Type B pancreatic cell (in vitro differentiated cells): ENCODE measurements at places on chromosomes 13 and 19. TPM values are rescaled to one million over a fixed set of nuclear protein-coding genes. Genes with fewer than 3 reads are reported as not detected.
A peak's percentile ranks its signal among the peaks of the same experiment; 100 is the strongest.

- peak overlapping the region; percentile 19 for H3K27ac ChIP-seq
- peaks cover 7% of the 10 kb centered on the region for H3K4me1 ChIP-seq
Measured at GRCh38 chr13:43687038-43687437, 99.7 kb downstream of the ENOX1 start.

DNA sequence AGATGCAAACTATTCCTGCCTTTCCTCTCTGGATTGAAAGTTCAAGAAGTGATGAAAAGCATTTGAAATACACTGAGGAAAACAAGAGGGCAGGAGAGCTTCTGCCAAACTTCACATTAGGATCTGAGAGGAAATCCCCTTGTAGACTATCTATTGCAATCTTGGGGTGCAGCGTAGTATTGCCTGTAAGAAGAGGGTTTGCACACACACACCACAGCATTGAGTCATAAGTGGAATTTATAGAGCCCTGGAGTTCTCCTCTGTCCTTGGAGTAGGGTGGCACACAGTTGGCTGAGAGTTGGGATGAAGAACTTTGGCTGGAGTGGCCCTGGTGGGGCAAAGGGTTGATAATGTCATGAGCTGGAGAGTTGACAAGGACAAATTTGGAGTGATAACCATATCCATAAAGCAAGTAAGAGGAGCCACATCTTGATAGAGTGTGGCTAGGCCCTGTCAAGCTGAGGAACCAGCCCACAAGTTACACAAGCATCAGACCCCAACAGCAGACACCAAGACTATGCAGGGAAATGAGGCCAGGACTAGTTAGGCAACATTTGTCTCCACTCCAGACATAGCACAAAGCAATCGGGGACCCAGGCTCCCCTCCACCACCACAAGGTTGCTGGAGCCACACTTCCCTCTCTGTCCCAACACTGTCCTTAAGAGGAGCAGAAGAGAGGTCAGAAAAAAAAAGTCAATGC is 520.9 kb downstream of the KLF5 start:
- DNase-seq: no peak
- H3K27me3 ChIP-seq: no peaks in the 10 kb centered on the region
- no peaks in the 10 kb centered on the region for H3K36me3 ChIP-seq
- H3K27ac ChIP-seq: no peak overlapping the region
- H3K4me3 ChIP-seq: no peak overlapping the region

GRCh38 chr13:21121616-21122015 is 54.7 kb downstream of the SKA3 start:
- H3K4me3 ChIP-seq: no peak overlapping the region
- DNase-seq: no peak
- H3K27ac ChIP-seq: no peak overlapping the region
- H3K4me1 ChIP-seq: peaks cover 7% of the 10 kb centered on the region
- no peaks in the 10 kb centered on the region for H3K27me3 ChIP-seq

- H3K27me3 ChIP-seq: no peaks in the 10 kb centered on the region
- peaks cover 17% of the 10 kb centered on the region for H3K4me1 ChIP-seq
- H3K36me3 ChIP-seq: peaks cover 3% of the 10 kb centered on the region
- no peak for DNase-seq
- peak overlapping the region; percentile 79 for H3K4me3 ChIP-seq
Measured at GRCh38 chr19:3509566-3509989, 3.5 kb downstream of the FZR1 start.

DNA sequence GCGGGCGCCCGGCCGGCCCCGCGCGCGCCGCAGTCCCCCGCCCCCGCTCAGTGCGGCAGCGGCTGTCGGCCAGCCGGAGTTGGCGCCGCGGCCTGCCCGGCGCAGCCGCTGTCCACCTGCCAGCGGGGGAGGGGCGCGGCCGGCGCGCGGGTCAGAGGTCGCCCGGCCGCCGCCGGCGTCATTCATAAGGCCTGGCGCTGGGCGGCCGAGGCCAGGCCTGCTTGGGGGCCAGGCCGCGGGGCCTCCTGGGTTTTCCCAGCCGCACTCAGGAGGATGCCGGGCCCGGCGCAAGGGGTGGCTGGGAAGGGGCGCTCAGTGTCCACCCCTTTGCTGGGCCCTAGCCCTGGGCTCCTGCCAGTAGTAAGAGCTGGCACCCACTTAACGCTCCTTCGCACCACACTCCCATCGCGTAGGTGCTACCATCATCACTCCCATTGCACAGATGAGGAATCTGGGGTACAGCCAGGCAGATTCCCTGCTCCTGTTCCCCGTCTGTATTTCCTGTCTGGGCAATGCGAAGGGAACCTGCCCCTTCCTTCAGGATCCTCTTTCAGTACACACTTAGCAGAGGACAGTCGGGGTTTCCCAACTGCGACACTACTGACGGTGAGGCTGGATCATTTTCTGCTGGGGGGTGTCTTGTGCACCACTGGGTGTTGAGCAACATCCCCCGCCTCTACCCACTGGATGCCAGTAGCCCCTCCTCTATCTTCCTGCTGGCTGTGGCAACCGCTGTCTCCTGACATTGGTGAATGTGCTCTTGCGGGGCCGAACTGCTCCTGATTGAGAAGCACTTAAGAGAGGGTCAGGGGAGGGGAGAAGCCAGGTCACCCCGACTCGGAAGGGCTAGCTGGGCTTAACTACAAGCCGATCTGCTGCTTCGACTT is 846 bp upstream of the PRKACA start:
- peak overlapping the region; percentile 94 for H3K4me3 ChIP-seq
- H3K27ac ChIP-seq: peak overlapping the region; percentile 90
- H3K27me3 ChIP-seq: no peaks in the 10 kb centered on the region
- peaks cover 3% of the 10 kb centered on the region for H3K36me3 ChIP-seq

GRCh38 chr13:34647379-34648150 is 294.5 kb upstream of the NBEA start:
- no peak overlapping the region for H3K4me3 ChIP-seq
- no peak overlapping the region for H3K27ac ChIP-seq
- H3K36me3 ChIP-seq: no peaks in the 10 kb centered on the region
- no peaks in the 10 kb centered on the region for H3K27me3 ChIP-seq
- DNase-seq: no peak

DNA sequence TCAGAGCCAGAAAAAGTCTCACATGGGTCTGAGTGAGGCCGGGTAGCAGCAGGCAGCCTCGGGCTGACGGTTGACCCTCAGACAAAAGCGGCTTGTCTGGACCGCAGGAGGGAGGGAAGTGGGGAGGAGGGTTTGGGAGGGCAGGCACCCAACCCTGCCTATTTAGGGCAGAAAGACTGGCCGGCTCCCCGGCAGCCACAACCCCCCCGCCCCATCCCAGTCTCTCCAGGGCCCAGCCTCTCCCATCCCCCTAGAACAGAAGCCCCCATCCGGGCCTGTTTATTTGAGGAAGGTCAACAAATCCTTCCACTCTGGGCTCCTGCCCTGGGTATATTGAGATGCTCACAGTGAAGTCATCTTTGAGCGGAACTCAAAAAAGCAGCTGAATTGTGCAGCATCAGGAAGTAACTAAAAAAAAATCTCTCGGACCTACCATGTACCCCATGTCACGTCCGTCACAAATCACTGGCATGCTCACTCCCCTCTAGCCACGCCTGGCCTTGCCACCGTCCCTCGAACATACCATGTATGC is 6.3 kb downstream of the DACT3 start:
- peak overlapping the region; percentile 38 for H3K27ac ChIP-seq
- peaks cover 16% of the 10 kb centered on the region for H3K36me3 ChIP-seq
- H3K4me3 ChIP-seq: peak overlapping the region; percentile 73
- DNase-seq: no peak
- peaks cover 54% of the 10 kb centered on the region for H3K27me3 ChIP-seq

DNA sequence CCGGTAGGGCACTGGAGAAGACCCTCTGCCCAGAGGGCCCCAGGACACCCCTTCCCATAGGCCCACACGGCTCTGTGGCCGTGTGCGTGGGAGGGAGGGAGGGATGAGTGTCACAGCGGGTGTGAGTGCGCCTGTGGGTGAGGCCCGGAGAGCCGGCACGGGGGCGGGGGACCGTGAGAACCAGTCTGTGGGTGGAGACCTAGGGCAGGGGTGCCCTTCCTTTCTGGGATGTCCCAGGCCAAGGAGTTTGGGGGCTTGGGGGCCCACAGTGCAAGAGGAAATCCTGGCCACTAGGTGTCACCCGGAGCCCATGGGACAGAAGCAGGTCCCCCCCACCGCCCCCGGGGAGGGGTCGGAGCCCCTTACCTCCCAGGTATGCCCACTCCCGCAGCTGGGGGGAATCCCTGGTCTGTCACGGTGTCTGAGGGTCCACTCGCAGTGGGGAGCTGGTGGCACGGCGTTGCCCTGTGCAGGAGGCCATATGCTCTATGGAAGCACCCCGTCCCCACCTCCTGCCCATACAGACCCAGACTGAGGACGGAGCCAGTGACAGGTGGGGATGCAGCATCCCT is 16.0 kb upstream of the SLC7A10 start:
- no peaks in the 10 kb centered on the region for H3K4me1 ChIP-seq
- no peak overlapping the region for H3K27ac ChIP-seq
- no peak for DNase-seq
- H3K4me3 ChIP-seq: no peak overlapping the region

DNA sequence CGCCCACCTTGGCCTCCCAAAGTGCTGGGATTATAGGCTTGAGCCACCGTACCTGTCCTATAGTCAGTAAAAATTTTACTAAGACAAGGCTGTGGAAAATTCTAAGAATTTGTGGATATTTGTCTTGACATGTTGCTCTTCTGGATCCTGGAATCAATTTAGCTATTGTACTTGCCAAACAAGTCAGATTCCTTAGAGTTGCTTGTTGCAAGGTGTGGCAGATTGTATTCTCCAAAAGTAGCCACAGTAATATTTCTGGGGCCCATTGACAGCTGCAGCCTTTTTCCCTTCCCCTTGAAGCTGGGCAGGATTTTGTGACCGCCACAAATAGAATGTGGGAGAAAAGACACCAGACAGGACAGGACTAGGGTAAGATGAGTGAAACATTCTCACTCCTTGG is 98.8 kb upstream of the TMTC4 start:
- no peaks in the 10 kb centered on the region for H3K27me3 ChIP-seq
- peak overlapping the region; percentile 99 for H3K27ac ChIP-seq
- DNase-seq: no peak
- no peaks in the 10 kb centered on the region for H3K4me1 ChIP-seq
- no peaks in the 10 kb centered on the region for H3K36me3 ChIP-seq

DNA sequence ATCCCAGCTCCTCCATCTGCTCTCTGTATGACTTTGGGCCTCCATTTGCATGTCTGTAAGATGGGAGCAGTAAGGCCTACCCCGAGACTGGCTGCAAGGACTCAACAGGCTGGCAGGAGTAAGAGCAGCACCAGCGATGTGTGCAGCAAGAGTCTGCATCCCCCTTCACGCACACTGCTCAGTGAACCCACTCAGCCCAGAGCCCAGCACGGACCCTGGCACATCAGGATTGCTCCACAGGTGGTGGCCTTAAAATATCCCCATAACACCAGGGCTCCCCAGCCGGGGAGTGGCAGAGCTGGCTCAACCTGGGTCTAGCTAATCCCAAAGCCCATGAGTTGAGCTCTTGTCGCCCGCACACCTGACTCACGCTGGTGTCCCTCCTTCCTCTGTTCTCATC is 23.4 kb downstream of the VRK3 start:
- no peak for DNase-seq
- no peaks in the 10 kb centered on the region for H3K4me1 ChIP-seq
- peaks cover 9% of the 10 kb centered on the region for H3K36me3 ChIP-seq
- H3K27ac ChIP-seq: no peak overlapping the region

- H3K4me1 ChIP-seq: no peaks in the 10 kb centered on the region
- H3K36me3 ChIP-seq: no peaks in the 10 kb centered on the region
- DNase-seq: no peak
- no peak overlapping the region for H3K27ac ChIP-seq
Measured at GRCh38 chr13:102091231-102091630, 310.6 kb downstream of the FGF14 start.

GRCh38 chr13:107005577-107005976 is 437.6 kb upstream of the ARGLU1 start:
- no peak overlapping the region for H3K27ac ChIP-seq
- peaks cover 4% of the 10 kb centered on the region for H3K4me1 ChIP-seq
- H3K4me3 ChIP-seq: no peak overlapping the region
- DNase-seq: no peak
- no peaks in the 10 kb centered on the region for H3K36me3 ChIP-seq

- no peak for DNase-seq
- no peaks in the 10 kb centered on the region for H3K27me3 ChIP-seq
- H3K4me3 ChIP-seq: no peak overlapping the region
- H3K4me1 ChIP-seq: no peaks in the 10 kb centered on the region
- H3K36me3 ChIP-seq: no peaks in the 10 kb centered on the region
- no peak overlapping the region for H3K27ac ChIP-seq
Measured at GRCh38 chr13:30240608-30241007, 66.7 kb downstream of the KATNAL1 start.

DNA sequence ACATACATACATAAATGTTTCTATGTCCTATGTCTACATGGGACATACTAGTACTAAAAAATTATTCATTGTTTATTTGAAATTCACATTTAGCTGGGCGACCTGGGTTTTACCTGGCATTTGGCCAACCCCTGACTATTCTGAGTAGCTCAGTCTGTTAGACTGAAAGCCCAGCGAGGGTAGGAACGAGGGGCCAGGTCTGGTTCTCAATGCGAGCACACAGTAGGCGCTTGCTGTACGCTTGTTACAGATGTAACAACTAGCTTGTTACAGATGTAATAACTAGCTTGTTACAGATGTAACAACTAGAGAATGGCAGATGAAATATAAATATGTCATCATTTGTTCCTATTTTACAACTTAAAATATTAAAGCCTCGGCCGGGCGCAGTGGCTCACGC is 920 bp upstream of the ANO8 start:
- no peak for DNase-seq
- peaks cover 15% of the 10 kb centered on the region for H3K4me1 ChIP-seq
- peak overlapping the region; percentile 98 for H3K27ac ChIP-seq
- peak overlapping the region; percentile 98 for H3K4me3 ChIP-seq
- peaks cover 5% of the 10 kb centered on the region for H3K27me3 ChIP-seq
- peaks cover 8% of the 10 kb centered on the region for H3K36me3 ChIP-seq

URAD gene
- 0.93 TPM in 1 of 2 replicates, not detected in the other for total RNA-seq

LGALS7B gene
- total RNA-seq: not detected in 2 replicates

TPTE2 gene
- total RNA-seq: not detected in 2 replicates

CARS2 gene
- 62.0 and 73.4 TPM in 2 replicates for total RNA-seq

ISYNA1 gene
- 278 and 303 TPM in 2 replicates for total RNA-seq
